IMR-90 (cell line): ENCODE measurements at places on chromosomes 3 and 15. TPM values are rescaled to one million over a fixed set of nuclear protein-coding genes. Genes with fewer than 3 reads are reported as not detected.

EIF4G1 gene
- total RNA-seq, result 225 TPM in 2 replicates

DNA sequence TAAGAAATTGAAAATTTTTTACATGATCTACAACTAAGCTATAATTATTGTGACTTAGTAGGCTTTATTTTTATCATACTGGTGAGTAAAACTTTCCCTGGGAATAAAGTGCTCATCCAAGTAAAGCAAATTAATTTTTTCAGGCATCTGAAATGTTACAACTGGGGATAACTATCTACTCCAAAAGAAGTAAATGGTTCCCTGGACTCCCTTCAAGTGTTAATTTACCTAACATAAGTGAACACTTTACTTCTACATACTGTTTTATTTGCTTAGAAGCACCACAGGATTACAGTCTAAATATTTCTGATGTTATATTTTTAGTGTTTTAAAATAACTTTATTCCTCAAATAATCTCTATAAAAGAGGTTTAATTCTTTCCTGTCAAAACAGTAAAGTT lies 57.8 kb downstream of the IFT57 start:
- DNase-seq, result no peak

DTWD1 gene
- total RNA-seq, result 20.1 and 24.4 TPM in 2 replicates

- DNase-seq, result no peak
Observed at GRCh38 chr15:58117619-58118018, 20.6 kb upstream of the AQP9 start.

KCNMB3 gene
- total RNA-seq, result 0.72 and 0.83 TPM in 2 replicates

- no peak for DNase-seq
Observed at GRCh38 chr15:47542312-47542989, 174.9 kb upstream of the SEMA6D start.

CEMIP gene
- total RNA-seq, result 51.9 and 63.8 TPM in 2 replicates

DNA sequence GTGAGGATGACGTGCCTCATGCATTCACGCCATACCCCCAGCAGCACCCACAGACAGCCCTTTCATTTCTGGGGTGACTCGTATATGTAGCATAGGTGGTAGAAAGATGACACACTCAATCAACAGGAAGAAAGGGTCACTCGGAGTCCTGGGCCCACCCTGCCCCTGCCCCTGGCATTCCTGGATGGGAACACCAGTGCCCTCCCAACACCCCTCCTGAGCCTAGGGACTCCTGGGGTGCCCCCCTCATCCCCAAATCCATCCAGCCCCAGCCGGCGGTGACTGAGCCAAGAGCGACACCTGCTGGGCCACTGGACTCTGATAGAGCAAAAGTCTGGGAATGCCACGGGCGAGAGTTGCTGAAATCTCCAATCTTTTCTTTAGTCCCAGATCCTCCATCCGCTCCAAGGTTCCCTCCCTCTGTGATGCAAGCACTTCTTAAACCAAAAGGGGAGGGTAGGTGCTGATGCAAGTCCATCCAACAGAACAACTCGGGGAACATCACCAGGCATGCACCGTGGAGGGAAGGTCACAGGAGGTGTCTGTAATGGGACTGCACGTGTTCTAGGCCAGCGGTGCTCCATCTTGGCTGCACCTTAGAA lies 31.1 kb downstream of the ACAN start:
- peak; percentile 63 for DNase-seq

SPATA12 gene
- total RNA-seq, result under 0.01 TPM in 1 of 2 replicates, not detected in the other

GRCh38 chr15:22980189-22981050 lies at the start of gene CYFIP1:
TSS of gene CYFIP1 (minus strand) at chr15:22980368. CDS start at chr15:22947285, 33,083 bp downstream.
- peak; percentile 83 for DNase-seq

DNA sequence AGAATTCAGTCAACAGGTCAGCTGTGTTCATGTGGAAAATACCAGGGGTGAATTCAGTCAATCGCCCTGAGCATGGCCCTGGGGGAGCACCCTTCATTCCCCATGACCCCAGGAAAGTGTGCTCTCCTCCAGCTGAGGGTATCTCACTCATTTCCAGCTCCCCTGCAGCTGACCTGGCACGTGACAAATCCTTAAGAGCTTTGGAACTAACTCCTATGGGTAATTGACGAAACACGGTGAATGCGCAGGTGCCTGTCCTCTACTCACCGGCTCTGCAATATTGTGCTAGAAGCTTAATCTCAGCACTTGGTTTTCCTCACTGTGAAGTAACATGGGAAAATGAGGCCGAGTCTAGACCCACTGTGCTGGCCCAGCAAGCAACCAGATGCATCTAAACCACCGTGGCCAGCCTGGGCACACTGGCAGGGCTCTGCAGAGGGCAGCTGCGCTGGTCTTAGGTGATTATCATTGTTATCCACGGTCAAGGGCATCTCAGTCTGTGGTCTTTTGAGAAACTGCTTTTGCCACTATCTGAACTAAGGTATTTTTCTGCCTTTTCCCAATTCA lies 63.1 kb downstream of the SPSB4 start:
- no peak for DNase-seq

IFT80 gene
- total RNA-seq, result 16.8 and 36.9 TPM in 2 replicates

NDUFB5 gene
- 17.2 and 40.0 TPM in 2 replicates for total RNA-seq

DNAJA4 gene
- under 0.01 and 0.18 TPM in 2 replicates for total RNA-seq

GRCh38 chr3:169455472-169455871 lies 208.0 kb downstream of the MECOM start:
- DNase-seq, result no peak

GRIP2 gene
- under 0.01 TPM in 1 of 2 replicates, not detected in the other for total RNA-seq
